ENCODE measurements at places on chromosomes 16 and 17.
A peak's percentile ranks its signal among the peaks of the same experiment; 100 is the strongest.

- DNase-seq, result peak; percentile 70
These were observed 4.3 kb downstream of the ALDOA start for GRCh38 chr16:30069611-30070462.

DNA sequence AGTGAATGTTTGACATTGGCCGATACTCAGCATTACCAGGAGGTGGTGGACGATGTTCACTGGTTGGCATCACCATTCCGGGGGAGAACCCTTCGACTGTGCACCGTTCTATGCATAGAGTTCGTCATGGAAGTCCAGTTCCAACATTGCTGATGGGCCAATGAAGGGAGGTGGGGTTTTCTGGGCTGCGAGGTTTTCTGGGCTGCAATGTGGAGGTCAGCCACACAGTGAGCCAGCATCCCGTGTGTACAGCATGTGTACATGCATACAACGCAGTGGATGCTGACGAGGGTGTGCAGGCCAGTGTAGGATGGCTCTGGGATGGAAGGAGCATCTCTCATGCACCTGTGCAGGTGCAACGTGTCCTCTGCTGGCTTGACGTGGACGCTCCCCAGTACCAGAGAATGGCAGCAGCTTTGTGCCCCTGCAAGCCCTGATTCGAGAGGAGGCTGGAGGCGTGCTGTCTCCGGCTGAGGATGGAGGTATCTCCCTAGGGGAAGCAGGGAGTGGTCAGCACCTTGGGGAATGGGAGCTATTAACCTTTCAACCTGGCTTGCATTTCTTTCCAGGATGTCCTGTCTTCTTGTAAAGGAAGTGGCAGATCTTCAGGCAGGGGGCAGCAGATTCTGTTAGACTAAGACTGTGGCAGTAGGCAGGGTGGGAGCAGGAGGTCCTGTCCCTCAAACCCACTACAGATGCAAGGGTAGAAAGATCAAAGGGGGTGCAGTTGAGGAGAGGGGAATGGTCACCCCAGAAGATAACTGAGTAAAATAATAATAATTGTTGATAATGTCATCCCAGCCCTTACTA is 98.2 kb downstream of the CYLD start:
- no peak for DNase-seq

GRCh38 chr17:4579678-4580077 is 4.7 kb upstream of the SMTNL2 start:
- DNase-seq, result no peak

GRCh38 chr16:73289232-73289631 is 241.3 kb upstream of the ZFHX3 start:
- no peak for DNase-seq

DNA sequence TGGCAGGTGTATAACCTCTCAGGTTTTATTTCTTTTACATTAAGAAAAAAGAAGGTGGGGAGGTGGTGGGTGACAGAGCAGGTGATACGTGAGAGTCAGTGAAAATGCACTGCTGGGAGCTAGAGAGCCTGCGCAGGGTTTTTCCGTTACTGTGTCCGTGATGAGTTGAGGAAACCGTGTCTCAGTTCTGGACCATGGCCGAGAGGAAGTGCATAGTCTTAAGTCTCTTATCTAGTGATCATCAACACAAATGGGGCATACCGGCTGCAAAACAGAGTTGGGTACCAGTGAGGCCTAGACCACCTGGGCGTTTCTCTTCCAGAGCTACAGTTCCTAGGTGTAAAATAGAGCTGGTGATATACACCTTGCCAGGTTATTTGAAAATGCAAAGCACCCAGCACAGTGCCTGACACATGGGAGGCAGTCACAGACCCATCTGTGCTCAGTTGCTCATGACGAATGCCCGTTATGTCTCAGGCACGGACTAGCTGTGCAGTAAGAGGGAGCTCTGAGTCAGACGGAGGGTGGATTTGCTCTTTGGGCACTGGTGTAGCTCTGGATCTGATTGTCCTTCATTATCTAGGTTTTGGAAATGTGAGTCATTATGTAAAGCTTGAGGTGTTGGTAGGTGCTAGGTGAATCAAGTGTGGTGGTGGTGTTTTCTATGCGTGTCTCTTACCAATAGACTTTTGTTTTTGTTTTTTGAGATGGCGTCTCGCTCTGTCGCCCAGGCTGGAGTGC is 60.9 kb downstream of the RPTOR start:
- DNase-seq, result no peak

DNA sequence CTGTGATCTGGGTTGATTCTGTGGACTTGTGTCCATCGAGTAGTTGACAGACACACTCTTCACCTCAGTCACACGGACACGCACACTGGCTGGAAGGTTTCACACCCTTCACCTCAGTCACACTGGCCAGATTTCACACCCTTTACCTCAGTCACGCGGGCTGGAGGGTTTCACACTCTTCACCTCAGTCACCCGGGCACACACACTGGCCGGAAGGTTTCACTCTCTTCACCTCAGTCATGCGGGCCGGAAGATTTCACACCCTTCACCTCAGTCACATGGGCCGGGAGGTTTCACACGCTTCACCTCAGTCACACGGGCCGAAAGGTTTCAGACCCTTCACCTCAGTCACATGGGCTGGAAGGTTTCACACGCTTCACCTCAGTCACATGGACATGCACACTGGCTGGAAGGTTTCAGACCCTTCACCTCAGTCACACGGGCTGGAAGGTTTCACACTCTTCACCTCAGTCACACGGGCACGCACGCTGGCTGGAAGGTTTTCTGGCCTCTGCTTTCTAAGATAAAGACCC is 96.2 kb downstream of the PGS1 start:
- no peak for DNase-seq

DNA sequence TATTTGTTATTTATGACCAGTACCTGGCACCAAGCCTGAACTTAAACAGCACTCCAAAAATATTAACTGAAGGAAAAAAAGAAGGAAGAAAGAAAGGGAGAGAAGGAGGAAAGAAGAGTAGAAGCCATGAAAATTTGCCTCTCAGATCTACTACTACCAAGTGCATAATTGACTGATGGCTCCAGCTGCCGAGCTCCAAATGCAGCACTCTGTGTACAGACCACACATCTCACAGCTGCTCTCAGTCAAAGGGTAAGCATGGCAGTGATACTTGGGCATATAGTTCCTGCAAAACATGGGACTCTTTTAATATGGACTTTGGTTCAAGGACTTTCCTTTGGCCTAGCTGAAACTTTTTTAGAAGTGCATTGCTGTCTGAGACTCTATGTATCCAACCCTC is 44.0 kb upstream of the NOG start:
- no peak for DNase-seq

DNA sequence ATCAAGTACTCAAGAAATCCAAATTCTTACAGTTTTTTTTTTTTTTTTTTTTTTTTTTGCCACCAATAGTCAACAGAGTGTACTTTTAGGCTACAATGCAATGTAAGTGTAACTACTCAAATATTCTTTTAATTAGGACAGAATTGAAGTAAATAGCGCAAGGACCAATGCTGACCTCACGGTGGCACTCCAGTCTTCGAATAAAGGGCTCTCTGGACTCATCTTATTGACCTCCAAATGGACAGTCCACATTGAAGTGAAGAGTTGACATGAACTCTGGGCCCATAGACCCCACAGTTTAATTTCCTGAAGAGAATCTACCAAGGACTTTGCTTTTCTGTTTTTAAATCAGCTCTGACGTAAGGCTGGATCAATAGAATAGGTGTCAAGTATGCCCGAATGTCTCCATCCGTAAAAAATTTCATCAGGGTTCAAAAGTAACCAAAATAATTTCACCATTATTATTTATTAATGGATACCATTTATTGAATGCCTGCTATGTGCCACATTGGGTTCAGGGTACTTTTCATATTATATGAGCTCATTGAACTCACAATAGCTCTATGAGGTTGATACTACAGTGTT is 7.3 kb upstream of the DDX52 start:
- DNase-seq, result peak; percentile 59

- DNase-seq, result no peak
These were observed 3.6 kb downstream of the CMC2 start for GRCh38 chr16:81003064-81003463.

- no peak for DNase-seq
These were observed 90.7 kb downstream of the AXIN2 start for GRCh38 chr17:65470783-65471182.

- DNase-seq, result no peak
These were observed 47.9 kb downstream of the NOL11 start for GRCh38 chr17:67765623-67766022.

DNA sequence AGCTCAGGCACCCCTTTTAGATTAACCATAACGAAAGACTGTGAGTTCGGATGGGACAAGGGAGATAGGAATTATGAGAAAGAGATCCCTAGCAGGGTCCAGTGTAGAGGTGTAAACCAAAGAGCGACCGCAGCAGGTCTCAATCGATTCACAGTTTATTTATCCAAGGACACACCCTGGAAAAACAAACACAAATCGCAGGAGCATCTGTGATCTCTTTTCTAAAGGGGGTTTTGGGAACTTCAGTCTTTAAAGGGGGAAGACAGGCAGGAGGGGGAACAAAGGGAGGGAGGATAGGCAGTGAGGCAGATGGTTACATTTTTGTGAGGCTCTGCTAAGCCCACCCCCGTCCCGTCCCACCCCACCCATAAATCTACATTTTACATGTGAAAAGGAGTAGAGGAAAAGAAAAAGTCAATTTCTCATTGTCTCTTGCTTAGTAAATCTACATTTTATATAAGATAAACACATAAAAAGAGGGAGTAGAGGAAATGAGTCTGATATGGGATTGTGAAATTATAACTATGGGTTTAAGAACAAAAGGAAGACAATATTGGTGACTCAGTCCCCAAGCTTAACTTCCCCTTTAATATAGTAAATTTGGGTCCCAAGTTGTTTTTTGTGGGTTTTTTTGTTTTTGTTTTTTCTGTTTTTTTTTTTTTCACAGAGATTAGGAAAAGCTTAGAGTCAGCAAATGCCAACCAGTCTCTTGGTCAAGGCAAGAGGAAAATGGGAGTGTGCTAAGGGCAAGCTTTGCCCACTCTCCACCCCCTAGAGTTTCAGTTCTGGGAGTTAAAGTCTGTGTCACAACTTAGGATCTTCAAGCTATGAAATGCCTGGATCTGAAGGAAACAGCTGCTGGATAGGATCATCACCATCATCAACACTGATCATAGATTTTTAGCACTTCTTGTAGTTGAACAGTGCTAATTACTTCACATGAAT is 160.9 kb upstream of the CDH5 start:
- DNase-seq, result no peak
